ENCODE measurements at places on chromosomes 2 and 18.

DNA sequence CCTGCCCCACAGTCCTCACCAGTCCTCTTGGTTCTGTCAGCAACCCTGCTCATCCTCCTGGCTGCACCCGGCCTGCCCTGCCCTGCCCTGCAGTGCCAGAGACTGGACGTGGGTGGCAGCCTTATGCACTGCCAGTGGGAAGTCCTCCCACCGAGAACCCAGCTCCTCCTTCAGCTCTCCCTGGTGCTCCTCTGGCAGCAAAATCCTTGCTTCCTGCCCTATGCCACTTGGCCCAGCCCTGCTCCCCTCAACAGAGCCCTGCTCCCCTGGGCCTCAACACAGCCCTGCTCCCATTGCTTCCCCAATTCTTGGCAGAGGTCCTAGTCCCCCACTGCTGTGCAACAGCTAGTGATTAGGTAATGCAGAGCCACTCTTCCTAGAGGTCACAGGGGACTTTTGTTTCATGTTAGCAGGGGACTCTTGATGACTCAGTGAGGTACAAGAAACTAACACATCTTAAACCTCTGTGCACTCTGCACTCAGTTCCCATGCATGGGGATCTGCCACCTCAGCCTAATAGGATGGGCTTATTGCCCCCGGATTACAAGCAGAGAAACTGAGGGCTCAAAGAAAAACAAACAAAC lies 58.0 kb upstream of the EDAR start:
- peak; percentile 67 for DNase-seq

- DNase-seq: no peak
Observed at GRCh38 chr2:193518041-193518817, 1323.5 kb upstream of the TMEFF2 start.

GRCh38 chr18:12921178-12921577 lies 26.6 kb upstream of the SEH1L start:
- DNase-seq: no peak

DNA sequence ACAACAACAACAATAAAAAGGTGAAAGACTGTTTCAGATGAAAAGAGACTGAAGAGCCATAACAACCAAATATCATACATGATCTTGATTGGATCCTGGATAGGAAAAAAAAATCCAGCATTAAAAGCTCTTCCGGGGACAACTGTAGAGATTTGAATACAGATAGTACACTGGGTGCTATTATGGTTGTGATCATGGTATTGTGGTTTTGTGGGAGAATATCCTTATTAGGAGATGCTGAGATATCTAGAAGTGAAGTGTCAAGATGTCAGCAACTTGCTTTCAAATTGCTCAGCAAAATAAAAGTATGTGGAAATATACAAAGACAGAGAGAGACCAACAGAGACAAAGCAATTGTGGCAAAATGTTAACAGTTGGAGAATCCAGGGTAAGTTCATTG lies 15.5 kb upstream of the SPATA3 start:
- DNase-seq: no peak

- no peak for DNase-seq
Observed at GRCh38 chr2:143968860-143969259, 551.1 kb downstream of the ZEB2 start.

DNA sequence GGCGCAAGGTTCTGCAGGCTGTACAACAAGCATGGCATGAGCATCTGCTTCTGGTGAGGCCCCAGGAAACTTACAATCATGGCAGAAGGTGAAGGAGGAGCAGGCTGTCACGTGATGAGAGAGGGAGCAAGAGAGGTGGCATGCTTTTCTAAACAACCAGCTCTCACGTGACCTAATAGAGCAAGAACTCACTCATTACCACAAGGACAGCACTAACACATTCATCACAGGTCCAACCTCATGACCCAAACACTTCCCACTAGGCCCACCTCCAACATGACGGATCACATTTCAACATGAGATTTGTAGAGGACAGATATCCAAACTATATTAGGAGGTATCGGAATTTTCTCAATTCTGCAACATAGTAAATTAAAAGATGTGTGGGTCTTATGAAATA lies 108.8 kb upstream of the DLX2 start:
- DNase-seq: no peak

DNA sequence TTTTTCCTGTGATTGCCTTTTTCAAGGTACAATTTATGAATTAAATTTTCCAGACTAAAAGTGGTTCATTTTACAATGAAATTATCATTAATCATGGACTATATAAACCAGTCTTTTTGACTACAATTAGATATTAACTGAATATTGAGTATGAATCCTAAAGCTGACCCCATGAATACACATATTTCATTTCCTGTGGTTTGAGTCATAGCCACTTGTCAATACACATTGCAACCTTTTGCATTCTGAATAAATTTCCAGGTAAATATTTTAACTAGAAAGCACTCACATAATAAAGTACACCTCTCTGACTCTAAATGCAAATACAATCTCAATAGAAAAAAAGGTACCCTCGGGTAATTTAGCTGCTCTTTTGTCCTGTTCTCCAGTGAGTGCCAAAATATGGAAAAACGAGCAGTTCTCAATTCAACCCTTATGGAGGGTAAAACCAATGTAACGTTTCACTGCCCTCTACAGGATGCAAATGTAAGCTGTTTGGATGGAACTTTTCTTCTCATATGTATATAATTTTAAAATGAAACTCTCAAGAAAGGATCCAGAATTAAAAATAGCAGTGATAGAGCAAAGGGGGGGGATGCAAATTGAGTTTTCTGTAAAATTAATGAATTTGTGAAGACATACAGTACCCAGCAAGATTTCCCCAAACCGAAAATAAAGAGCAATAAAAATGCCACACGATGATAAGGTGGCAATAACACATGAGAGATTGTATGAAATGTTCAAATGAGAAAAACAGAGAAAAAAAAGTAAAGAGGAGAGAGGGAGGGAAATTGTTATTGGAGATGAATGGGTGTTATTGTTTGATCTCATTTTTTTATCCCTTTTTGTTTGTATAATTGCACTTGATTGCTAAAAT lies 1795.7 kb upstream of the PIK3C3 start:
- DNase-seq: no peak

DNA sequence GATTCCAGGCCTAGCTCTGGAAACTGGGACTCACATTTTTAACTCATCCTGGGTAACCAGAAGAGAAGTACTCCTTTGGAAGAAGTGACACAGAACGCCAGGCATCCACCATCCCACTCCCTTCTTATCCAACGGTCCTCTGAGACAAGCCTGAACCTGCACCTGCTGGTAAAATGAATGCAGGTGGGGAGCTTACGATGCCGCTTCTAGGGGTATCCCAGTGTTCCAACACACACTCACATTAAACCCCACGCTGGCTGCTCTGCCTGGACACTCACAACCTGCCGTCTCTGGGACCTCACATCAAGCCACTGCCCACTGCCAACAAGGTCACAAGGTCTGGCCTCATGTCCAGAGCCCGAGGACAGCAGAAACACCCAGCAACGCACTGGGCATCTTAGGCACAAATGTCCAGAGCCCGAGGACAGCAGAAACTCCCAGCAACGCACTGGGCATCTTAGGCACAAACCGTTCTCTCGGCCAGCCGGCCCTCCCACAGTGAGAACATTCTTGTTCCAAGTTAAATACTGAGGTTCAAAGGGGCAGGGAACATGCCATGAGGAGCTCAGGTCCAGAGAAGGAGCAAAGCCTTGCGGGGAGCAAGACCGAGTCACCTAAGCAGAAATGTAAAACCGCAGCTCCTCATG lies 9.9 kb downstream of the SLC66A2 start:
- no peak for DNase-seq

- DNase-seq: no peak
Observed at GRCh38 chr2:171293661-171294060, 133.0 kb upstream of the TLK1 start.

GRCh38 chr18:48541747-48542400 lies 3.0 kb downstream of the CTIF start:
- DNase-seq: no peak

GRCh38 chr2:118032169-118033013 lies 18.5 kb upstream of the CCDC93 start:
- peak; percentile 1 for DNase-seq

GRCh38 chr18:48974304-48975119 lies 23.7 kb upstream of the SMAD7 start:
- DNase-seq: no peak

DNA sequence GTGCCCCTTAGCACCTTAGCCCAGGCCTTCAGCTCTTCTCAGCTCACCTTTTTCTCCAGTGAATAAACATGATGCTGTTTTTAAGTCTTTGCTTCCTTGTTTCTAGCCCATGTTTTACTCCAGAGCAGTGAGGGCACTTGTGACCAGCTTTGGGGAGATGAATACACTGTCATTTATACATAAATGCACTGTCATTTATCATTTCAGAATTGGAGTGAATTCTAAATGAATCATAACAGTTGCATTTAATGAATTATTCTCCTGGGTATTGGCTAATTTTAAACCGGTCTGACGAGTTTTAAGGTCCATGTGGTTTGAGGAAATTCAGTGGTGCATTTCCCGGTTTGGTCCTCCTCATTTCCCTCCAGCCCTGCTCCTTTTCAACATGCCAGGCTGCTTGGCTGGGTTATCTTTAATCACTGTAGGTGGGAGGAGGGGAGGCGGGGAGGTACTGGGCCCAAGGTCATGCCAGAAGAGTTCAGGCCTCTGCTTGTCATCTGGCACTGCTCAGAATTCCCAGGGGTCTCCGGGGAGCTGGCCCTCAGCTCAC lies 23.9 kb downstream of the PRKCE start:
- DNase-seq: no peak

DNA sequence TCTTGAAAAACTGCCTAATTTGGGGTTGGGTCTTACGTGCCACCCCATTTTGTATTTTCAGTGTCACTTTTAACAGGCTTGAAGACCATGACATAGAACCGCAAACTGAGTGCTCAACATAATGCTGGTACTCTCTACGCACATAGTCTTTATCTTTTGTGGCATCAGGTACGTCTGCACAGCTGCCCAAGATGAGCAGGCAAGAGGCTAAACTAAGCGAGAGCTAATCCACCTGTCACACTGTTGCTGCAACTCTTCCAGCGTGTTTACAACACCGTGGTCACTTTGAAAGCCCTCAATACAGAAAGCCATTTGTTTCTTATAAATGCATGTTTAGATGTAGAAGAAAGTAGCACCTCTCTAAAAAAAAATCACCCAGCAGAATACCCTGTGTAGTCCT lies 270.0 kb upstream of the TCF4 start:
- DNase-seq: no peak

GRCh38 chr18:13551841-13552733 lies 174.3 kb downstream of the FAM210A start:
- no peak for DNase-seq

GRCh38 chr2:43840965-43841364 lies 2.2 kb downstream of the ABCG8 start:
- DNase-seq: no peak
